ENCODE measurements at places on chromosomes 2 and 18.

DNA sequence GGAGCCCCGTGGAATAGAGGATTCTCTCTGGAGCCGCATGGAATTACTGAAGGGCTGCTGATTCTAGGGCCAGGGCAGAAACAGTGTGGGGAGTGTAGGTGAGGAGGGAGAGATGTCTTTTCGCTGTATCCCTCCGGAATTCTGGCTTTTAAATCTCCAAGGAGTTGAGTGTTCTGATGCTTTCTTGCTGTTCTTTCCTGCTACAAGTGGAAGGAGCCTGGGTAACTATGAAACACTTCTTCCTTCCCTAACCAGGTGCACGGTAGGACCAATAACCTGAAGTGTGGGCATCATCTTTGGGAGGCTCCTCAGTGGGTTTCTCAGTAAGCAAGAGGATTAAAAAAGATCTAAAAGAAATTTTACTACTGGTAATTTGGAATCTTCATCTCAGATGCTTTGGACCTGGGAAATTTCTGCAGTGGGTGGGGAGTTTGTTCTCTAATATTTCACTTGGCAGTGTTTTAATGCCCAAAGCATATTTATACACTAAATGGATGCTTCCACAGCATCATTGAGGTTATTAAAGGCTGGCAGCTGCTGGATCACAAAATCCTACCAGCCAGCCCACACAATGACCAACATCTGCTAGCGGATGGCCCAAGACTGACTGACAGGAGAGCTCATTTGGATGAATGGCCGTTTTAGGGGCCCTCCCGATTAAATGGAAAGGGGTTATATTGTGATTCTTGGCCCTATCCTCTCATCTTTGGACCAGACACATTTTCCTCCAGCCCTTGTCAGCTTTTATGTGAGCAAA is 2.1 kb downstream of the EML6 start:
- no peak for DNase-seq

- no peak for DNase-seq
Measured at GRCh38 chr2:196630531-196630930, 9.0 kb upstream of the CCDC150 start.

DNA sequence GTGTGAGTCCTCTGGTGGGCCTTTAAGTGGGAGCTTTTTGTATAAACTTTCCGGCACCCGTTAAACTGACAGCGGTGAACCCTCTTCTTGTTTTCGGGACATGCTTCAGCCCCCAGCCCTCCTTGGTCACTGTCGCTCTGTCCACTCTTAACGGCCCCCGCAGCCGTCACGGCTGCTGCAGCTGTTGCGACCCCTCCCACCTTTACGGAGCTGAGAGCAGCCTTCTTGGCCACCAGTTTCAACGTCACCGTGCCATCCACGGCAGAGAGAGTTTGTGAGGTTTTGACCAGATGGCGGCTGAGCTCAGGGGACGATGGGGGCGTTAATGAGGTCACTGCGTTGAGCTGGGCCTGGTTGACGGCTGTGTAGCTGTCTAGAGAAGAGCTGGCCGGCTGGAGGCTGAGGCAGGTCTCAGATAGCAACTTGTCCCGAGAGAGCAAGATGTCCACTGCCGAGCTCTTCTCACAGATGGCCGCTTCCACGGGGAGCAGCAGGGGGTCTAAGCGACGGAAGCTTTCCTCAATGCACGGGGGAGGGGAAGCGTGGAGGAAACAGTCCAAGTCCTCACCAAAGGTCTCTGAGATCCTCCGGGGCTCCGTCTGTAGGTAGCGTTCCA is 41.9 kb downstream of the KLF7 start:
- DNase-seq: no peak

GRCh38 chr18:44885507-44885906 is 204.8 kb downstream of the SETBP1 start:
- DNase-seq: no peak

DNA sequence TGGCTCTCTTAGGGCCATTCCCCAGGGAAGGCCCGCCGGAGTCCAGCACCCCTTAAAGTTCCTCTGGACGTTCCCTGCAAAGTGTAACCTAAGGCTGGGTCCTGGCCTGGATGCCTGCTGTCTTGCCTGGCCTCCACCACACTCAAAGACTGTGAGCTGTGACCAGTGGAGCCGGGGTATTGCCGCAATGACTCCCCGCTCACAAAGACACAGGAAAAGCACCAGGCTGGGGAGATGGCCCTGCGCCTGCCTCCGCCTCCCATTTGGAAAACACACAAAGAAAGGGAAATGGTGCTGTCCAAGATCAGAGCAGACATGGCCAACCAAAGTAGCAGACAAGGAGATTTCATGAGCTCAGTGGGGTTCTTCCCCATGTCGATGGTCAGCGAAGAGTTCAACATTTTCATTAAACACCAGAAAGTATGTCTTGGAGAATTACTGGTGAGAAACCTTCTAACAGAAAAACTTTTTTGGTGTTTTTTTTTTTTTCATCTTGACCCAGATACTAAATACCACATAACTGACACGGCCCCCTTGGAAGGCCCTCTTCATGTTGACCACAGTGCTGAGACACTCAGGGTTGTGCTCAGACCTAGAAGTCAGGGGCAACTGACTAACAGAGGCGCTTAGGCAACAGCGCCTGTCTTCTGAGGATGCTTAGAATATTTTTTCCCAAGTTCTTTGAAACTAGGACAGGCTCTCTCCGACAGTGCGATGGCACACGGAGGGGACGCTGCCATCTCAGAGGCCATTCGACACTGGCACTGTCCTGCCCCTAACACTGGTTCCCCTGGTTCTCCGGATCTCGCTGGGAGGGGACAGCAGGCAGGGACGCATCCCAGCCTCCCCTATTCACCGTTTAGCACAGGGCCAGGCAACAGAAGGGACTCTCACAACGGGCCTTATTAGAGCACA is 226.4 kb upstream of the ID2 start:
- DNase-seq: no peak

DNA sequence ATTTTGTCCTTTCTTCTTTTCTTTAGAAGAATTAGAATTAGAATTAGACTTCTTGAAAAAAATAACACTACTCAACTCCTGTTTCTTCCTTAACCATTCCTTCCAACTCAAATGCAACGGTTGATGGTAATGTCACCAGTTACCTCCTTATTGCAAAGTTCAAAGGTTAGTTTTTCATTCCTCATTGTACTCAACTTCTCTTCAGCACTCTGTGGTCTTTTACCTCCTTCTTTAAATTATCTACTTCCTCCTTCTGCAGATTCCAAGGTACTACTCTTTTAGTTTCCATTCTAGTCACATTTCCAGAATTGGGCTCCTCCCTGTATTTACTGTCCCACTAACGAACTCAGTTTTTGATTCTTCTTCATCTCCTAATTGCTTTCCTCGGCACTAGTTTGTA is 700.7 kb downstream of the SATB2 start:
- DNase-seq: no peak

DNA sequence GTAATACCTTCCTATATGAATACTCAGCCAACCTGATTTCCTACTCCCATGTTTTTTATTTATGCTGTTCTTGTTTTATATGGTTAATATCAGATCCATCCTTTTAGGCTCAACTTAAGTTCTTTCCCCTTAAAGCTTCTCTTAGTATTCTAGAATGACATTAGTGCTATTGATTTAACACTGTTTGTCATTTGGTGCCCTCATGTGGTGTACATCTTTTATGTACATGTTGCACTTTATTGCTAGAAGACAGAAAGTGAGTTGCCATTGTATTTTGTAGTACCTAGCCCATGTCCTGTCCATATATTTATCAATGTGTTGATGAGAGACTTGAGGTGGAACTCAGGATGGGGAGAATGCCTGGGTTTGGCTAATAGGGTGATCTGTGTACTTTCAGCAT is 2.5 kb downstream of the HTRA2 start:
- no peak for DNase-seq

DNA sequence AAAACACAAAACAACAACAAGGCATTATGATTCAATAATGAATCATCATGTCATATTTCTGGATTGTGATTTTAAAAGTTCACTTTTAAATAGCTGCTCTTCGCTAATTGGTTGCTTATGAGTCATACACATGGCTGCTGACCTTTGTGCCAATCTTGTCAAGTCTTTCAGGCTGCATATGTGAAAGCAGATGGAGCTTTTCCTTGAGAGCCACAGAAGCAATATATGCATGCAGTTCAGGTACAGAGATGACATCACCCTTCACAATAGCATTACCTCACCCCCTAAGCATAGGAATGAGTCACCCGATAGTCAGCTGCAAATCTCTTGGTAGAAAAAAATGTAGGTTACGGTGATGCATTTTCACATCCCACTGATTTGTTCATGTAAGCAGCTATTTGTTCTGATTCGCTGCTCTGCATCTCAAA is 27.2 kb downstream of the EIF2AK3 start:
- DNase-seq: peak; percentile 35

- no peak for DNase-seq
Measured at GRCh38 chr2:238847841-238848690, at the start of gene TWIST2. Gene TWIST2 (plus strand): TSS chr2:238848085. CDS start chr2:238848216, 131 bp downstream.

GRCh38 chr2:144063602-144064001 is 456.3 kb downstream of the ZEB2 start:
- no peak for DNase-seq

GRCh38 chr18:11901826-11902438 is 6.2 kb downstream of the MPPE1 start:
- no peak for DNase-seq

DNA sequence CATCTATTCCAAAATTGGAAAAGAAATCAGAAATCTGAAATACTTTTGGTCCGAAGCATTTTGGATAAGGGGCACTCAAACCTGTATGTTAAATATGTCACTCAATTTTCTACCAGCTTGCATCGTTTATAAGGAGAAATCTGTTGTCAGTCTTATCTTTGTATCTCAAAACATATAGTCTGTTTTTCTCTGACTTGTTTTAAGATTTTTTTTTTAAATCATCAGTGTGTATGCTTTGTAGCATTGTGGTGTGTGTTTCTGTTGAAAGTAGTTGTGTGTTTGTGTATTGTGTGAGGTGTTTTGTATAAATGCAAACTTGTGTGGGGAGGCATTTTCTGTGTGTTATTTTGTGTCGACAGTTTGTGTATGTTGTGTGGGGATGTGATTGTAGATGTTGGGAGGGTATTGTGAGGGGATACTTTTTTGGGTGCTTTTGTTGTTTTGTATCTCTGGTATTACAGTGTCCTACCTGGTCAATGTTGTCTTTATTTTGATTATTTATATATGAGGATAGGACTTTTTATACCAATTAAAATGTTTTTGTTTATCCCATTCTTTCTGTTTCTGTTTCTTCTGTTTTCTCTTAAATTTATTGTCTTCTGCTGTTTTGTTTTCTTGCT is 30.9 kb downstream of the SMCHD1 start:
- no peak for DNase-seq

DNA sequence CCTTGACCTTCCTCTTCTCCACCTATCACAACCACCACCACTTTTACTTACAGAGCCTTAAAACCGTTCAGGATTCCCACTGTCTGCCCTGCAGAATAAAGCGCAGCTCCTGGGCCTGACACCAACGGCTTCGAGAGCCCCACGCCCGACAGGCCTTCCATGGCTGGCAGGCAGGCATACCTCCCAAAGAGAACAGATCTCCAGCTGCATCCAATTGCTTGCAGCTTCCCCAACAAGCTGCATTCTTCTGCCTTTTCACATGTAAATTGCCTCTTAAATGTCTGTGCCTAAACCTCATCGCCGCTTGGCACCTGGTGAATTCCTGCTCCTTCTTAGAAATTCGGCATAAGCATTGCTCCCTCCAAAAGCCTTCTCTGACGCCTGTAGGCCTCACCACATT is 31.5 kb upstream of the FAM124B start:
- no peak for DNase-seq

DNA sequence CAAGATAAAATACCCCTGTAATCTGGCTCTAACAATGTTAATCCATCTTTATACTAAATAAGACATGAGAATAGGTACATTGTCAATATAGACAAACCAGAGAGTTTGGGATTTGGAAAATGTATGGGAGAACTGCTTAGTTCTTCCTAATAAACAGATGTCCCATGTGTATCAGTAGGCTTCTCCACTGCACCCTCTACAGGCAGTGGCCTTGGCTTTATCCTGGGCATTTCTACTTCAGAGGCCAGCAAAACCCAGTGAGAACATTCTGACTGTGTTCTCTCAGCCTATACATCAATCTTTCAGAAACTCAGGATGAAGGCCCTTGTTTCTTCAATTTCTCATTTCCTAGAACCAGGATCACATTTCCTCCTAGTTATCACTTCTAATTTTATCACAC is 1167.5 kb upstream of the ACVR2A start:
- DNase-seq: no peak

DNA sequence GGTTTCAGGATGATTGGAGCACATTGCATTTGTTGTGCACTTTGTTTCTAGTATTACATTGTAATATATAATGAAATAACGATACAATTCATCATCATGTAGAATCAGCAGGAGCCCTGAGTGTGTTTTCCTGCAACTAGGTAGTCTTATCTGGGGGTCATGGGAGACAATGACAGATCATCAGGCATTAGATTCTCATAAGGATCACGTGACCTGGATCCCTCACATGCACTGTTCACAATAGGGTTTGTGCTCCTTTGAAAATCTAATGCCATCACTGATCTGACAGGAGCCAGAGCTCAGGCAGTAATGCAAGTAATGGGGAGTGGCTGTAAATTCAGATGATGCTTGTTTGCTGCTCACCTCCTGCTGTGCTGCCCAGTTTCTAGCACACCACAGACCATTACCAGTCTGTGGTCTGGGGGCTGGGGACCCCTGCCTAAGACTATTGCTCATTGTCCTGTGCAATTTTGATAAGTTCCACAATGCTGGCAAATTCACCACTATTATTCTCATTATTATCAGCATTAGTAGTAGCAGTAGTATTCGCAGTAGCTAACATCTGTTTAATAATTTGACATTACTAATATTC is 428.7 kb upstream of the TNP1 start:
- no peak for DNase-seq

DNA sequence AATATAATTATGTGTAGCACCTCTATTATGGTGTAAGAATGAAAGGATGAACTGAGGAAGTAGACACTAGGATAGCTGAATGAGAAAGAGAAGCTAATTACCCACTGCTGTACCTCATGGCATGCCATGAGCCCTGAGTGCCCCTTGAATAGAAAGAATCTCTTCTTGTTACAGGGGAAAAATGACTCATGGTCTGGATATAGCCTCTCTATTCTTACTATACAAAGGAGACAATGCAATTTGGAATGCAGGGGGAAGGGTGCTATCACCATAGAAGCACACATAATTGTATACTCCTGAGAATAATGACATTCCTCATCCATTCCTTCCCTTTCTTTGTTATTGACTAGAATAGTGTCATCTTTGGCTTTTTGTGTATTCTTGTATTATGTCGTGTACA is 385.2 kb downstream of the CDH7 start:
- DNase-seq: no peak

GRCh38 chr2:22817197-22817596 is 567.8 kb upstream of the KLHL29 start:
- DNase-seq: no peak

- DNase-seq: no peak
Measured at GRCh38 chr2:228063558-228063957, 117.9 kb downstream of the SPHKAP start.

- no peak for DNase-seq
Measured at GRCh38 chr2:31016648-31017047, 121.6 kb downstream of the GALNT14 start.
